Cortex of kidney (tissue), 1 donor: ENCODE measurements at places on chromosomes 7 and 10.

DNA sequence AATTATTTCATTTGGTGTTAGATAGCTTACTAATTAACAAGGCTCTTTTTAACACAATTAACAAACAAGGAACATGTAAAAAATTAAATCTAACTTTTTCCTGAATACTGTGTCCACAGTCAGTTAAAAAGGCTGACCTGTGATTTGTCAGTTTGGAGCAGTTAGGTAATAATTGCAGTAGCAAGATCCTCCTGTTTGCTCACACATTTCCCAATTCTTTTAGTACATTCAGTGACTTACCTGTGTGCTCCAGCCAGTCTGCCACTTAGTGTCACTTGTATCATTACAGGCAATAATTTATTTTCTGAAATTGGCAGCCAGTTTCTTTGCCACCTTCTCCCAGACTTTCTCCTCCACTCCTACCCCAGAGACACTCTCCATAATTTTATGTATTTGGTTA lies 66.8 kb downstream of the LHFPL3 start:
- no peak for DNase-seq

DNA sequence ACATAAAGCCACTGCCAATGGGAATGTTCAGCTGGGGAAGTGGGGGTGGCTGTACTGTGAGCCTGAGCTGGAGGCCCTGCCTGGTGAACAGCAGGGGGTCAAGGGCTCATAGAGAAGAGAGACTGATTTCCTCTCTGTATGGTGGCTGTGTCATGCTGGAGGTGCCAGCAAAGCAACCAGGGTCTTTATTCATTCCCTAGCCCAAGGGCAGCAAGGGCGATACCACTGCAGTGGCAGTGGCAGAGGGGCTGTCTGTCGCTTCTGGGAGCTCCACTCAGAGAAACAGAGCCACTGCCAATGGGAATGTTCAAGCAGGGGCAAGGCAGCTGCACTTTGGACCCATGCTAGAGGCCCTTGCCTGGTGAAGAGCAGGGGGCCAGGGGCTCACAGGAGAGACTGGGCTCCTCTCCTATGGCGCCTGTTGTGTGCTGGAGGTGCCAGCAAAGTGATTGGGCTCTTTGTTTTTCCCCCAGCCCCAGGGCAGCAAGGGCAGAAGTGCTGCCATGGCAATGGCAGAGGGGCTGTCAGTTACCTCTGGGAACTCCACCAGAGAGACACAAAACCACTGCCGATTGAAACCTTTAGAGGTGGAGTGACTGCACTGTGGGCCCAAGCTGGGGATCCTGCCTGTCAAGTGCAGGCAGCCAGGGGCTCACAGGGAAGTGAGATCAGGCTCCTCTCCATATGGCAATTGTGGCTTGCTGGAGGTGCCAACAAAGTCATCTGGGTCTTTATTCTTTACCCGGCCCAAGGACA lies 545.1 kb downstream of the SH2D4B start:
- DNase-seq, result no peak

DNA sequence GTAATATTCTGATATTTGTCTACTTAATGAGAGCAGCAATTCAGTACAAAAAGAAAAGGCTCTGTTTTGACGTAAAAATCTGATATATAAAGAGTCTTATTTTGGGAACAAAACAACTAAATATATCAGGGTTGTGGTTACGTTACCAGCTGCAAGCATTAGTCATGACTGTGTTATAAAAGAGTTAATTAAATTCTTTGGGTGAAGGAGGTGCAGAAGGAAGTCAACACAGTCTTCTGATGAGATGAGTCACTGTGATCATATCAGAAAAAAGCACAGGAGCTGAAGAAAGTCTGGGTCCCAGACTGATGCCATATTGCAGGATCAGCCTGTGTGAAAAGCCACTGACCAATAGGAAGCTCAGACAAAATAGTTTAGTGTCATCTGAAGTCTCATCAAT lies 234.3 kb upstream of the TEX47 start:
- DNase-seq, result no peak

- DNase-seq, result no peak
These were observed 5.4 kb downstream of the VGF start for GRCh38 chr7:101159696-101160674.

DNA sequence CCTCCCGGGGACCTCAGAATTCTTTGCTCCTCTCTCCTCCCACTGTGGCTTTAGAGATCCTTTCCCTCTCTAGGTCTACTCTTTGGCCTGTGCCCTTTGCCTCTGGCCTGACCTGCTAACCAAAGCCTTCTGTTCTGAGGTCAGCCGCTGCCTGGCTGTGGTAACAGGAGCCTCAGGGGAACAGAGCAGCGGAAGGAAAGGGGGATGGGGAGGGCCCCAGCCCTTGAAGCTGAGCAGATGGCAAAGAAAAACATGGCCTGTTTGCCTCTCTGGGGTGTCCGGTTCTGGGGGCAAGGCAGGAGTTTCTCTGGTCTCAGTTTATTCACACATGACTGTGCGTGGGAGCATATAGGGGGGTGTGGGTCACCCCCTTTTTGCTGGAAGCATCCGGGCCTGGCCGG lies 28.2 kb downstream of the COL26A1 start:
- no peak for DNase-seq

GRCh38 chr7:83908526-83908925 lies 259.6 kb upstream of the SEMA3E start:
- DNase-seq, result no peak

DNA sequence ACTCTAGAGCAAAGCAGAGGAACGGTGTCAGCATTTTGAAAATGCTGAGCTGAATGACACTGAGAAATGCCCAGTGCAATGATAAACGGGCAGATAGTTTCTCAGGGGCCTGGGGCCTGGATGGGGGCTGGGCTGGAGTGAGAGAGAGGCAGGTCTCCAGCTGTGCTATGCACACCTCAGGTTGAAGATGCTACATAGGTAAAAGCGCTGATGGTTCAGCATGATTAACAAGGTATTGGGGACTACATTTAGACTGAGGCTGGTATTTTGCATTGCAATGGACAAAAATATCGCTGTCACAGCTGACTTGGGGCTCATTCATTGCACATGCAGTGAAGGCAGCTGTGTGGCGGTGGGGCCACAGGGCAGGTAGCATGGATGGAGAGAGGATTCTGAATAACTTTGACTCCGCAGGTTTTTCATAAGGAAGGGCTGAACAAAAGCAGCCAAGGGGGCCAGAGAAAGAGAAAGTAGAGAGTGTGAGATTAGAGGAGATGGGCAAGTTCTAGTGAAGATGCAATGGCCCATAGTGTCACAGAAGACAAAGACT lies 290.8 kb upstream of the ZNF32 start:
- no peak for DNase-seq

GRCh38 chr7:154947604-154948003 lies 55.3 kb downstream of the PAXIP1 start:
- no peak for DNase-seq

DNA sequence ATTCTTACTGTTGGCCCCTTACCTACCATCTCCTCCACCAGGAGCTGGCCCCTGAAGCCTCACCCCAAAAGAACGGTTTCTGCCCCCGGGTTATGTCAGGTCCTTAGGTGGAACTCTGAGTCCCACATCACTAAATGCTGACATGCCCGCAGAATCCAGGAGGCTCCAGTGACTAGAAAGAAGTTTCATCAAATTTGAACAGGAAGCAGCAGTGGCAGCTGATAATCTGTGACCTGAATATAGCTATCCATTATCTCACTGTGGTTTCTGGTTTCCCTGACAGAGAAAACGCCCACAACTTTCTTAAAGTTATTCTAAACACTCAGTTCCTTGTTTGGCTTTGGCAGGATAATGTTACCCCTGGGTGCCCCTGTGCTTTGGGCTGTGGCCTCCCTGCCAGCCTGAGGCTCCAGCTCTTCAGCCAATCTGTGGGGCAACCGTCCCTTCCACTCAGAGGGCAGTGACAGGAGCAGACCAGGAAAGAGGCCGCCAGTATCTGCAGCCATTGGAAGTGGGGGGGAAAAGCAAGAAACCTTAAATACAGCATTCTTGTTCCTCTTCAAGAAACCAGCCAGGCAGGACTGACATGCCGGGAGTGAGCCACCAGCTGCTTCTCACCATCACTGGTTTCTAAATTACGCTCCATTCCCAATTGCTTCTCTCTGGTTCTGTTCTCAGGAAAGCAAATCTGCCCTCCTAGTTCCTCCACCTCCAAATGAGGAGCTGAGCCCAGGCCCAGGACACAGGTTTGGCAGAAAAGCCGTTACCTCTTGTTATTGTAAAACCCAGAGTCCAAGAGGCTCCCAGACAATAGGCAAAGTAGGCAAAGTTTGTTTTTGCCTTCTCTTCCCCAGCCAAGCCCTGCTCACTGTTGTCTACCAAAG lies 41.2 kb upstream of the VCL start:
- DNase-seq, result no peak

DNA sequence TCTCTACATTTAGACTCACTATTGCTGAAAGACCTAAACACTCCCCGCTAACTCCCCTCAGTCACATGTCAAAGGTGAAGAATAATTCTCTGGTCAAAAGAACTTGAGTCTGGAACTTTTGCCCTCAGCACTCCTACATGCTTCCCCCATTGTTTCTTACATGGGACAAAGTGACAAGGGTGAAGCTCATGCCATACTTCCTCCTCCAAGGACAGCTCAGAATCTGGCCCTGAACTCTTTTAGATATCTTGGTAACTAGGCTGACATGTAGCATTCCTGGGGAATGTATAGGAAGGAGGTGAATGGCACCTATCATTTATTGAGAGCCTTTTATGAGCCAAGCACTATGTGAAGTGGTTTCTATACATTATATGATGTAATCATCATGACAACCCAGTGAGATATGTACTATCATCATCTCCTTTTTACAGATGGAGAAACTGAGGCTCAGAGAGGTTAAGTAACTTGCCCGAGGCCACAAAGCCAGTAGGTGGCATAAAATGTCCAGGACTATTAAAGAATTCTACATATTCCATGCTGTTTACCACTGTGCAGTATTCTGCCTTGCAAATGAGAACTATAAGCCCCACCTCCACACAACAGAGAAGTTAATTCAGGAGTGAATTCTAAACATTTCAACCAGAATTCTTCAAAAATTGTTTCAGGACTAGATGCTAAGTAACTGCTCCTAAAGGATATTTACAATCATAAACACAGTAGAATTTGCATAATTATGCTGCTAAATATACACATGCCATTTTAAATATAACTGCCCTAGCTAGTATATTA lies 246.6 kb downstream of the ARHGAP21 start:
- no peak for DNase-seq

GRCh38 chr7:128000048-128000447 lies 31.2 kb downstream of the LRRC4 start:
- DNase-seq, result no peak

DNA sequence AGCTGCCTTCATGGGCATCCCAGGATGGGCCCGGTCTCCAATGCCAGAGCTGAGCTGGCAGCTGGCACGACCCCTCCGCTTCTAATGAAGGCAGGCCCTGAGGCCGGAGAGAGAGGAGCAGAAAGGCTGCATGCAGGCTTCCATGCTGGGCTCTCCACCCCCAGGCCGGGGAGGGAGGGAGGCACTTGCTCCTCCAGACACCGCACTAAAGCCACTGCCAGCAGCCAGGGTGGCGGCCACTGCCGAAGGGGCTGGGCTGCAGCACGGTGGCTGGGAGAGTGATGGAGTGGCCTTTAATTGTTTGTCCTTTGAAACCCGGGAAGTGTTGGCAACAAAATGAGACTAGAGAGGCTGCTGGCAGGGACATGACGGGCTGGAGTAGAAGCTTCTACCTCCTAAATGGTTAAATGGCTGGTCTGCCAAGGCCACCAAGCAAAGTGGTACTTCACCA lies 236.5 kb downstream of the SKAP2 start:
- no peak for DNase-seq

DNA sequence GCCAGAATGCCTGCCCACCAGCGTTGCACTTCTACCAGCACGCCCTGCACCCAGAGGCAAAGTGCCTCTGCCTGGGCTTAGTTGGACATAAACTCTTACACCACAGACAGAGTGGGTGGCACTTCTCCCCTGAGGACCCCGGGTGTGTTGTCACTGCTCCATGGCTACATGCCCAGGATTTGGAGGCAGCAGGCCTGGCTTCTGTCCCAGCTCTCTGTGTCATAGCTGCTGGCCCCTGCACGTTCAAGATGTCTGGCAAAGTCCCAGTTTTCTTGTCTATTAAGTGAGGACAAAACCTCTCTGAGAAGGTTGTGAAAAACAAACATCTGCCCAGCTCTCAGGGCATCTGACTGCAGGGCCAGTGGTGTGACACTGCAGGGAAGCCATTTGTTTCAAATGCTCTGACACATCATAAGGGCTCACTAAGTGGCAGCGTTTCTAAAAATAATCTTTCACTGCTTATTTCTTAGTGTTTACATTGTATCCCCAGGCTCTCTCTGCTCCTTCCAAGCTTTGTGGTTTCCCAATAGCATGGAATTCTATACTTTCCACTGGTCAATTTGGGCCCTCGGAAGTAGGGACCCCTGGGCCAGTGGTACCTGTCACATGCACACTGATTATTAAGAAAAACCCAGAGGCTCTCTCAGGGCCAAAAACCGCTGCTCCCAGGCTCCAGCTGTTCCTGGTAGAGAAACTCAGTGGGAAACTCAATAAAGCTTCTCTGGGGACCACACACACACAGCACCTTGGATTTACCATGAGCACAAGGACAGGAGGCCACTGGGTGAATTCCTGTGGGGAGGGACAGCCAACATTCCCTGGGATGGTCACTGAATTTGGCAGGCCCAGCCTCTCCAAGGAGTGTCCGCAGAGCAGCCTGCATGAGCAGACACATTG lies 86.2 kb upstream of the ANLN start:
- no peak for DNase-seq

DNA sequence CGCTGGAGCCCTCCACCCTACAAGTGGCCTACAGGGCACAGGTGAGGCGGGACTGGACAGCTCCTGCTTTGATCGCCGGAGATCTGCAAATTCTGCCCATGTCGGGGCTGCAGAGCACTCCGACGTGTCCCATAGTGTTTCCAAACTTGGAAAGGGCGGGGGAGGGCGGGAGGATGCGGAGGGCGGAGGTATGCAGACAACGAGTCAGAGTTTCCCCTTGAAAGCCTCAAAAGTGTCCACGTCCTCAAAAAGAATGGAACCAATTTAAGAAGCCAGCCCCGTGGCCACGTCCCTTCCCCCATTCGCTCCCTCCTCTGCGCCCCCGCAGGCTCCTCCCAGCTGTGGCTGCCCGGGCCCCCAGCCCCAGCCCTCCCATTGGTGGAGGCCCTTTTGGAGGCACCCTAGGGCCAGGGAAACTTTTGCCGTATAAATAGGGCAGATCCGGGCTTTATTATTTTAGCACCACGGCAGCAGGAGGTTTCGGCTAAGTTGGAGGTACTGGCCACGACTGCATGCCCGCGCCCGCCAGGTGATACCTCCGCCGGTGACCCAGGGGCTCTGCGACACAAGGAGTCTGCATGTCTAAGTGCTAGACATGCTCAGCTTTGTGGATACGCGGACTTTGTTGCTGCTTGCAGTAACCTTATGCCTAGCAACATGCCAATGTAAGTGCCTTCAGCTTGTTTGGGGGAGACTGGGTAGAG lies at the start of gene COL1A2:
COL1A2 (plus strand) TSS at position 459 of the 704 bp plus-strand sequence; CDS start at position 596, 137 bp downstream.
- no peak for DNase-seq

DNA sequence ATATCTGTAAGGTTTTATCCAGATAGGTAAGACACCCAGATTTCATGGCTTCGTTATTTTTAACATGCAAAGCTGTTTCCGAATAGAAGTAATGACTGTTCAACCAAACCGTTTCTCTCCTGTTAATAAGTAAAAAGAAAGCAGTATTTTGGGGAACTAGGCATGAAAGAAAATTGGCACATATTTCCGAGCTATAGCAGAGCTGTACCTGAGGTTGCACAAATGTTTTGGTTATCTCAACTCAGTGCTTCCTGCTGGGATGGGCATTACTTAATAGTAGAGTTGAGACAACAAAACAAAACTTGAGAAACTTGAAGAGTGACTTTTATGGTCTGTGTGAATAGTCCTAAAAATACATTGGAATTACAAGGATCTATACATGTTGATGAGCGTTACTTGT lies 564.3 kb upstream of the SORCS1 start:
- DNase-seq, result no peak
